ENCODE measurements at places on chromosomes 12 and 14.
A peak's percentile ranks its signal among the peaks of the same experiment; 100 is the strongest.

GRCh38 chr12:114935658-114936057 is 251.7 kb upstream of the TBX3 start:
- no peak for DNase-seq

GRCh38 chr14:102592763-102593060 is 263 bp downstream of the RCOR1 start:
- no peak for DNase-seq

DNA sequence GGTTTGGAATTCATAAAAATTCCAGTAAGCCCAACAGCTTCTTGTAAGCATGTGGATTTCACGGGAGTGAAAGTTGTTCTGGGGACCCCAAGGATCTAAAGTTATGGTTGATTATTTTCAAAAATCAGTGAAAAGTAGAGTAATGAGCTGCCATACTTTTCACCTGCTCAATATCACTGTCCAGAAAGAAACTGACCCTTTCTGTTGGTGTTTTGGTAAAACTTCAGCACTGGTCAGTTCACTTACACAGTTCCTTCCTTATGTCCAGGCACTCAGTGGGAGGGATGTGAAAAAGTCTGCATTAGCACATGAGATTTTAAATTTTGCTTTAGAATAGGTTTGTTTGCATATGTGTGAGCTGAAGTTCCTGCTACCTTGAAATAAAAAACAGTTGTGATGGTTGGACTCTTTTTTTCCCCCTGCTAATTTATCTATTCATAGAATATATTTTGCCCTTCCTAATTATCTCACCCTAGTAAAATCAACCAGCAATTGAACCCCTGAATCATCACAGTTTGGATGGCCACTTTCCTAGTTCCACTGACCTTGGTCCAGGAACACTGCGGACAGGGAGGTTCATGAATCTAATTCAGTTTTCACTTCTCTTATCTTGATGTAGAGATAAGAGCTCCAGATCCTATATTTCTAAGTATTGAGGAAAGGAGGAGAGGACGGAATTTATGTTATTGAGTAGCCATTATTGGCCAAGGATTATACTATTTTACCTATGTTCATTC is 25.8 kb downstream of the CFL2 start:
- no peak for DNase-seq

DNA sequence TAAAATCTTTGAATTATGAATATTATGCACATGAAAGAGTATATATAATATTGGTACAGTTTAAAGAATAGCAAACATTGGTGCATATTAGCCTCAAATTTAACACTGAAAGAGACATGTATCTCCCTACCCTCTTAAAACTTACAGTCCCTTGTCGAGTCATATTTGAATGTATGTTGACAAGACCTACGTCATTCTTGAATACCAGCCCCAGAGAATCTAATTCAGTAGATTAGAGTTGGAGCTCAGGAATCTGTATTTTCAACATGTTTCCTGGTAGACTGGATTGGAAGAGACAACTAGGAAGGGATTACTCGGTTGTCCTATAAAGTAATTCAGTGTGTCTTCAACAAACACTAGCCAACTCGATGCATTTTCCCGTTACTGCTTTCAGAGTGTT is 104.8 kb downstream of the PDE3A start:
- DNase-seq = no peak

GRCh38 chr12:62769076-62769619 is 165.8 kb downstream of the PPM1H start:
- DNase-seq = no peak

DNA sequence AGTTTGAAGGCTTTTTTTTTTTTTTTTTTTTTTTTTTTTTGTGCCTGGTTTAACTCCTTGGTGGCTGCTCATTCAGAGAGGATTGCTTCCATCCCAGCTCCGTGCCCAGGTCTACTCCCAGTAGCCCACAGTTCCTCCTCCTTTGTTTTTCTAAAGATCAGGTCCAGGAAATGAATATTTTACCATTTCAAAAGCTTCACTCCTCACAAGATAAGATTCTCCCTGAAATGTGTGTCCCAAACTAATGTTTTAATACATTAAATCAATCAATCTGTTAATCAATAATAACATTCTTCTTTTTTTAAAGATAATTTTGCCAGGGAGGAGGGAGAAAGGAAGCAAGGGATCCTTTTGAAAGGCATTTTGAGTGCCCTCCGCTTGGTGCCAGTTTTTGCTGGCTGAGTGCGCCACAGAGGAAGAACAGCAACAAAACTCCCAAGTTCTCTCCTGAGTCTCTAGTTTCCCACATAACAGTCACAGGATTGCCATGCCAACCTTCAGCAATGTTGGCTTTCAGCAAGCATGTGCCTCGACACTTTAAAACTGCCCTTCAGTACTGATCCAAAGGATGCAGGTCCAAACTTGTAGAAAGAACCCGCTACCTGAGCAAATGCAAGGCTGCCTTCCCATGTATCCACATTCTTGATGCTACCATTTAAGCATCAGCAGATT is 99.2 kb downstream of the RMST start:
- no peak for DNase-seq

- DNase-seq = no peak
Measured at GRCh38 chr12:106157802-106158201, 19.0 kb upstream of the NUAK1 start.

DNA sequence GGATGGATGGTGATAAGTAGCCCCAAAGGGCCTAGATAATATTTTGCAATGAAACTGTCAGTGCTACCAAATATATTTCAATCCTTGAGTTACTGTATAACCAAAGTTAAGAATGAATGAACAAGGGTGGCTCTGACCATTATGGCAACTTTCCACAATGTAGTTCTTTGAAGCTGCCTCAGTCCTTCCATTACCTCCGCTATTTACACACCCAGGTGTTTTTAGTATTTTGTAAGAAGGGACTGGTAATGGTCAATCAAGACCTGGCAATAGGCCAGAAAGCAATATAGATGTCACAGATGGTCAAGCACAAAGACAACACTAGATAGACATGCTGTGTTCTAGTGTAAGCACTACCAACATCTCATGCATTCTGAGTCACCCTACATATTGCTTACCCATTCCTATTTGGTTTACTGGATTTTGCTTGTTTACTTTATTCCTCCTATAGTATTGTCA is 16.3 kb downstream of the DUSP16 start:
- DNase-seq = no peak

DNA sequence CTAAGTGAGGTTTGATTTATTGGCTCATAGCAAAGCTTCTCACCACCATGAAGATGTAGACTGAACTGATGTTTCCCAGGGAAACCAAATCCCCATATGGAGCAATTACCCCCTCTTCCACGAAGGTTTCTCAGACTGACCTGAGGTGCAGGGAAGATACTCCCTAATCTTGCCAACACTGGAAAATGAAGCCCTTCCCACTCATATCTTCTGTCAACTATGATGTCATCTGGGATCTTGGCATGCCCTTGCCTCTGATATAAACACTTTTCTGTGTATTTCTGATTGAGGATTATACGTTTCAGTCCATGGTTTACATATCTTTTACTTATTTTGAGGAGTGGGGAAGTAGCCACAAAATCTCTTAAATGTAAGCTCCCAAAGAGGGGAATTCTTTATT is 14.1 kb upstream of the CISTR start:
- no peak for DNase-seq

GRCh38 chr14:76322594-76323220 is 53.2 kb upstream of the ESRRB start:
- DNase-seq = no peak

- no peak for DNase-seq
Measured at GRCh38 chr14:26992403-26993115, 394.7 kb upstream of the NOVA1 start.

DNA sequence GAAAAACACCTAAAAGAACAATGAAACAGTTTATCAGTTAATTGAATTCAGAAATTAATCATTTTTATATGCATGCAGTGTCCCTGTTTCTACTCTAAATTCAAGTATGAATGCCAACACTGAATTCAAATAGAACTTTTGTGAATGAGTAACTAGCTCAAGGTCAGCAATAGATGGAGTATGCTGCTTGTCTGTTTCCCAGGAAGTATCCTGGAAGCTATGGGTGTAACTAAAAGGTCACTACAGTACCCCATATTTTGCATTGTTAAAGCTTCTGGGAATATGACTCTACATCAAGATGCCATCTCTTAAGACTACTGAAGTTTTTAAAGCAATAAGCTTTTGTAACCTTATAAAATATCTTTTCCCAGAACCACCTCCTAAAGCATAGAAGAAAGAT is 681.4 kb upstream of the FBXO33 start:
- no peak for DNase-seq

DNA sequence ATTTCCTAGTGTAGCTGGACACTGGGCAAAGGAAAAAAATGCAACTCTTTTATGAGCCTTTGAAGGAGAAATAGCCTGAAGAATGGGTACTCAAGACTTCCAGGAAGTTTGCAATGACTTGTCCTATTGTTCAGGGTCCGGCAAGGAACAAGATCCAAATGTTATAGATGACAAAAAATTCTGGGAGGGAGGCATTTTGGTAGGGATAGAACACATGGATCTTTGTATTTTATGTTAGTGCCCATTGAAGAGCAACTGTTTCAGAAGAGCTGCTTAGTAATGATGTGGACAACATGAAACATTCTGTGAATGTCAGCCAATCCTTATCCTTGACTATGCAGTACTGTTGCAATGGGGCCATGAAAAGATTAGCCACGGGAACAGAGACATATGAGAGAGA is 138.0 kb downstream of the MGAT4C start:
- DNase-seq = no peak

DNA sequence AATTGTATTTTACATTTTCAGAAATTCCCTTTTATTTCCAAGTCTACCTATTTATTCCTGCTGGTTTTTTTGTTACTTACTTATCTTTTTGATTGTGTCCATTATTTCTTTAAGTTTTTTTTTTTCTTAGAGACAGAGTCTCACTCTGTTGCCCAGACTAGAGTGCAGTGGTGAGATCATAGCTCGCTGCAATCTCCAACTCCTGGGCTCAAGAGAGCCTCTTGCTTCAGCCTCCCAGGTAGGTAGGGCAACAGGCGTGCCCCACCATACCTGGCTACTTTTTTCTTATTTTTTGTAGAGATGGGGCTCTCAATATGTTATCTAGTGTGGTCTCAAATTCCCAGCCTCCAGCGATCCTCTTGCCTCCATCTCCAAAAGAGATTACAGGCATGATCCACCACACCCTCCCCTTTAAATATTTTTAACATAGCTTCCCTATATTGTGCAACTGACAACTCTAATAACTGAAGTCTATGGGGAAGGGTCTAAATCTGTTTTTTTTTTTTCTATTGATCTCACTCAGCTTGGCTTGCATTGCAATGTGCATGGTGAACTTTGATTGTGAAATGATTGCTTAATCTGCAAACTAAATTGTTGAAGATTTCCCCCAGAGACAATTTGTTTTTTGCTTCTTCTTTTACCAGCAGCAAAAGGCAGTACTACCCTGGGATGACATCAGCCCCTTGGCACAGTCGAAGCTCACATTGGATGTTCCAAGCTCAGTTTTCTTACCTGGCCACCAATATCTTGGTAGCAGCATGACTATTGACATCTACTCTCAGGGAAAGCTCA is 25.7 kb upstream of the COCH start:
- no peak for DNase-seq

- DNase-seq = no peak
Measured at GRCh38 chr12:28536088-28536487, 345.8 kb downstream of the CCDC91 start.

- peak; percentile 14 for DNase-seq
Measured at GRCh38 chr14:92546347-92547053, 32.9 kb downstream of the RIN3 start.

GRCh38 chr12:66679461-66680084 is 697 bp upstream of the GRIP1 start:
- DNase-seq = no peak

- peak; percentile 98 for DNase-seq
Measured at GRCh38 chr14:24299255-24300191, at the start of the genes DHRS1 and NOP9. DHRS1 (minus strand) TSS chr14:24299780; CDS start chr14:24299106, 674 bp downstream. NOP9 (plus strand) TSS chr14:24299850; CDS start chr14:24299955, 105 bp downstream.

DNA sequence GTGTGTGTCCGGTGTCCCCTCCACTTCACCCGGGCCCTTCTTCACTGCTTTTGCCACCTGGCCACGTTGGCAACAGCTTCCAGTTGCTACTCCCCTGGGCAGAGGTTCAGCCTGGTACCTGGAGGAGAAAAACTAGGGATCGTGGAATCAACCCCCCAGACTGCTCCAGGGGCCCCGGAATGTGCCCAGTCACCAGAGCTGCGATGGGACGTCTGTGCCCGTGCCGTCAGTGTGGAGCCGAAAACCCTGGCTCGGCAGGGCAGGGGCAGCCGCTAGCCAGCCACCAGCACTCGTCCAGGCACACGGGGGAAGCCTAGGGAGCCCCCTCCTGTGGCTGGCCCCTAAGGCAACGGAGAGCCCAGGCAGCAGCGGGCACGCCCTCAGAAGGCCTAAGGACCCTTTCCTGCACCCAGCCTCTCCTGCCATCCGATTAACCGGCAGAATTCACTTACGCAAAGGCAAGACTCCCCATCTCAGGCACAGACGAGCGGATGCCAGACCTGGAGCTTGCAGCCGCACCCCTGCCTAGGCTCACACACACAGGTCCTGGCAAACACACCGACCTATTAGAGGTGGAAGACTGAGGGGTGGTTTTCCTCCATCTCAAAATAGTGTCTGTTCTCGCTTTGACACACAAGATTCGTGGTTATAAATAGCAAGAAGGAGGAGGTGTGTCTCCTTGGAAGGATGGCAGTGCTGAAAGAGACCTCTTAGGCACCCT is 62.6 kb downstream of the FBXL14 start:
- DNase-seq = no peak

DNA sequence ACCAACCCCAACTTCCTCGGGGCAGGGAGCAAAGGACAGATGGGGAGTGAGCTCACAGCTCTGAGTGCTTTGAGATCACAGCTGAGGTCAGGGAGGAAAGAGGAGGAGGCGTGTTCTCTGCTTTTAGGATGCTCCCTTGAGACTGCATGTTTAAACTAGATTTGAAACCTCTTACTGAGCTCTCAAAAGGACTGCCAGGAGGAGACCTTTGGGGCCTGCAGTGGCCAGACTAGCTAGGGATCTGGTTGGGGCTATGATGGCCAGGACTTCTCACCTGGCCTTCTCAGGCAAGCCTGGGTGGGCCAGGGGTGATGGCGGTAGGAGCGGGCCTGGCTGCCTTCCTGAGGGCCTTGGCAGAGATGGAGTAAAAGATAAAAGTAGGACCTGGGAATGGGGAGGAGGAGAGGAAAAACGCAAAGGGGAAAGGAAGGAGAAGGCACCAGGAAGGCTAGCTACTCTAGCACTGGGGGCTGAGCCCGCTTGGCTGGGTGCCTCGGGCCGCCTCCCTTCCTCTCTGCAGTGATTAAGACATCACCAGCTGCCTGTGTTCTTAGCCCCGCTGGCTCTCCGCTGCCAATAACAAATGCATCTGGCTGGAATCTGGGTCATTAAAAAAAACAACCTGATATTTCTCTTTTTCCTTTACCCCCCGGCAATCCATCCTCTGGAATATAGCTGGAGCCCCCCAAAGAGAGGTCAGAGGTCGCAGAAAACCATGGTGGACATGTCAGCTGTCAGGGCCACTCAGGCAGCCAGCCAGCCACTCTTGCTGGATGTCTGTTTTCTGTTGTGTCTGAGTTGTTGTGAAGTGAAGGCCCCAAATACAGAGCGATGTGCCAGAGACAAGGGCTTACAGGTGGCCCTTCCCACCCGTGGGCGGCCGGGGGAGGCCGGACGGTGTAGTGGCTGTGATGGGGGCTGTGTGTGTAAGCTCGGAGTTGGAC is 141.3 kb downstream of the TSPAN9 start:
- no peak for DNase-seq

GRCh38 chr12:48968467-48968866 is 3.1 kb downstream of the WNT10B start:
- no peak for DNase-seq
